ENCODE measurements at places on chromosomes 2 and 18. TPM values are rescaled to one million over a fixed set of nuclear protein-coding genes. Genes with fewer than 3 reads are reported as not detected.
A peak's percentile ranks its signal among the peaks of the same experiment; 100 is the strongest.

DNA sequence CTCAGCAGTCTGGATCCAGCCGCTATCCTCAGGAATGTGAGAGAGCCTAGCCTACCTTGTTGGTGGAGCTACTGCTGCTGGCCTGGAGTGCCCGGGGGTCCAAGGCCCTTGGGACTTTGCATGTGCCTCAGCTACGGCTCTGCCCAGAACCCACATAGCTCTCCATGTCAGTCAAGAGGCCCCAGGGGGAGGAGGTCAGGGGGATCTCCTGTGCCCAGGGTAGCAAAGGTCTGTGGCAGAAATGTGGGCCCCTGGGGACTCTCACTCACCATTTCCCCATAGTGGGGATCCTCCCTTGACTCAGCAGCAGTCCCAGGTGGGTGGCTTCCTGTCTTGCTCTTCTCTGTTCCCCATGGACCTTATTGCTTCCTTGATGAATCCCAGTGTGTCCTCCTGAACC is 342.7 kb upstream of the CHAC2 start:
- peaks cover 2% of the 10 kb centered on the region for H3K27me3 ChIP-seq
- no peaks in the 10 kb centered on the region for H3K4me1 ChIP-seq
- H3K27ac ChIP-seq, result no peak overlapping the region
- DNase-seq, result no peak
- H3K36me3 ChIP-seq, result no peaks in the 10 kb centered on the region
- H3K4me3 ChIP-seq, result no peak overlapping the region

The RRM2 gene
- total RNA-seq, result 382 TPM

The PLB1 gene
- 1.1 TPM for total RNA-seq

- H3K27ac ChIP-seq, result no peak overlapping the region
- peak; percentile 36 for DNase-seq
- H3K4me3 ChIP-seq, result no peak overlapping the region
- peaks cover 5% of the 10 kb centered on the region for H3K36me3 ChIP-seq
- no peaks in the 10 kb centered on the region for H3K27me3 ChIP-seq
- peaks cover 16% of the 10 kb centered on the region for H3K4me1 ChIP-seq
These were observed 44.8 kb downstream of the PAX8 start for GRCh38 chr2:113233593-113234550.

- H3K27ac ChIP-seq, result no peak overlapping the region
- H3K27me3 ChIP-seq, result peaks cover 4% of the 10 kb centered on the region
- no peaks in the 10 kb centered on the region for H3K4me1 ChIP-seq
- H3K4me3 ChIP-seq, result no peak overlapping the region
- DNase-seq, result no peak
These were observed 61.6 kb upstream of the PARD3B start for GRCh38 chr2:204483608-204484081.

DNA sequence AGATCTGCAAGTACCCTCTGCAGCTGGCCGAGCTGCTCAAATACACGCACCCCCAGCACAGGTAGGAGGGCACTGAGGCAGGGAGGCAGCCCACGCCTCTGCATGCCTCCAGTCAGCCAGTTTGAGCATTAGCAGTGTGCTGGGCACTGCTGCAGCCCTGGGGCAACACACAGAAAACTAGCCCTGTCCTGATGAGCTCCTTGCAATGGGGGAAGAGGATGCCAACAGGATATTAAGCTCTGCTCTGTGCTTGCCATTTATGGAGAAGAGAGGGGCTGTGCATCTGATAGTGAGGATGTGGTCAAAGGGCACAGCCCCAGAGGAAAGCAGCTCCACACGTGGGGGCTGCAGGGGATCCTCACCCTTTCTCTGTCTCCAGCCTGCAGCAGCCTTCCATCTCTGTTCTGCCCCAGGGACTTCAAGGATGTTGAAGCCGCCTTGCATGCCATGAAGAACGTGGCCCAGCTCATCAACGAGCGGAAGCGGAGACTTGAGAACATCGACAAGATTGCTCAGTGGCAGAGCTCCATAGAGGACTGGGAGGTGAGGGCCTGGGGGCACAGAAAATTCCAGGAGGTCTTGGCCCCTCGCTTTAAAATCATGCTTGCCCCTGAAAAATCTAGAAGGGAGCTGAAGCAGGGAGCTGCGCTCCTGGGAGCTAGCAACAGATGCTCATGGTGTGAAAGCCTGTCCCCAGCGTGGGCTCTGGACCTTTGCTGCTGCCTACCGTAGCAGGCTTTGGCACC is 51.7 kb downstream of the FAM168B start:
- H3K27ac ChIP-seq, result no peak overlapping the region
- H3K27me3 ChIP-seq, result no peaks in the 10 kb centered on the region
- H3K4me1 ChIP-seq, result peaks cover 24% of the 10 kb centered on the region
- peak overlapping the region; percentile 24 for H3K4me3 ChIP-seq
- DNase-seq, result no peak

DNA sequence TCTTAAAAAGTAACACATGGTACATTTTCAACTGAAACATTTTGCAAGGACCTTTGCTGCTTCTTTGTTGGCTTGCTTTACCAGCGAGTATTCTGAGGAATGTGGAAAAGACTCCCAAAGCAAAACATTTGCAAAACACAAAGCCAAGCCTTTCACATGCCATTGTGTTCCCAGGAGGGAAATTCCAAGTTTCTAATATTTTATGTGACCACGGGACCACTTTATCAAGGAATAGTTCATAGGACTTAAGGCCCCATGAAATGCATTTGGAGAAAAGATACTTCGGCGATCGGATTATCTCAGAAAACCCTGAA is 26.2 kb downstream of the CYP27C1 start:
- no peak overlapping the region for H3K27ac ChIP-seq
- peaks cover under 1% of the 10 kb centered on the region for H3K27me3 ChIP-seq
- no peaks in the 10 kb centered on the region for H3K36me3 ChIP-seq
- H3K4me3 ChIP-seq, result no peak overlapping the region
- no peak for DNase-seq
